Nucleus accumbens (tissue), 56 donors: ENCODE measurements at places on chromosomes 6 and 20.

DNA sequence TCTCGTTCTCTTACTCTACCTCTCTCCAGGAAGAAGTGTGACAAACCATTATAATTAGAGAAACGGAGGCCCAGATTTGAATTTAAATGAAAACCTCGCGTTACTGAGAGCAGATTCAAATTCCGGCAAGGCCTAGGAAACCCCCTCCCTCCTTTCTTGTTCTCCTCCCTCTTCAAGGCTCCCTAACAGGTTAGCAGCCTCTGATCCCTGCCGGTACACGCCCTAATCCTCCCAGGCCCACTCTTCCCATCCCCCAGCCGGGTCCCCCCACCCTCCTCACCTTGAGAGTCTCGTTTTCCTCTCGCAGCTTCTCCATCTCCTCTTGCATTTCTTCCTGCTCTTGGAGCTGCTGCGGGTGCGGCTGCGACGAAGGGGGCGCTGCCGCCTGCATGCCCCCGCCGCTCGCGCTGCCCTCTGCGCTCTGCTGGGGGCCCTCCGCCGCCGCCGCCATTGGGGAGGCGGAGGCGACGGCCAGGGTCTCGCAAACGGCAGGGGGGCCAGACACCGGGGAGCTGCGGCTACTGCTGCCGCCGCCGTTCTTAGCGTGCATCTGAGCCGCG is 3.8 kb downstream of the MTCL3 start:
- peak; percentile 60 for DNase-seq

GRCh38 chr6:101544286-101544685 is 150.8 kb downstream of the GRIK2 start:
- no peak for DNase-seq

DNA sequence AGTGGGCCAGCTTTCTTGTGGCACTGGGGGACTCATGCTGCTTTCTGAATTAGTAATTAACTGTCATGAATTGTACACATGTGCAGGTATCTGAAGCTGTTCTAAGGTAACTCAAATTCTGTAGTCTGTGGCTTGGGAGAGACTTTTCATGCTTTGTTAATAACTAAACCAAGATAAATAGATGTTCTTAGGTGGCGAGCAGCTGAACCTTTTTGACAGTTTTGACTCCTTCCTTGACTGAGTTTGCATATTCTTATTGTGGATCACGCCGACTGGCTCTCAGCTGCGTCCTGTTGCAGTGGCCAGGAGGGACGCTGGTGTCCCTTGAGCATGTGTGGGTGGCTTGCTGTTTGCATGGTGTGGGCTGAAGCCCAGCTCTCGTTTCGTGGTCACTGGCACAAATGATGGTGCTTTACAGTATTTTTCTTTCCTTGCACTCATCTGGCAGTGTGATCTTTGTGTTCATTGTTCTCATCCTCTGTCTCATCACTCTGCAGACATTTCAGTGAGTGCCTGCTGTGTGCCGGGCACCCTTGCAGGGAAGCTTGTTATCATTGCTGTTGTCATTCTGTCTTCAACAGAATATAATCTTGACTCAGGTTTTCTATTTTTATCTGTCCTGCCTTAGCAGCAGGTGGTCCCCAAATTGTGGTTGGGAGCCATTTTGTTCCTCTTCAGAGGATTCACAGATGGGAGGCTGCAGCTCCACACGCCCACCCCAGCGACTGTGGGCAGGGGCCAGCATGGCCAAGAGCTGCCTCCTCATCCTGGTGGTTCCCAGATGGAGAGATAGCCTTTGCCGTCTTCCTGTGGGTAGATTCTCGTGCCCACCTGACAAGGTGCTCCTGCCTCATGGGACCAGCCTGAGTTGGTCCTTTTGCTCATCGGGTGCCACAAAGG is 39.6 kb downstream of the DUSP22 start:
- no peak for DNase-seq

DNA sequence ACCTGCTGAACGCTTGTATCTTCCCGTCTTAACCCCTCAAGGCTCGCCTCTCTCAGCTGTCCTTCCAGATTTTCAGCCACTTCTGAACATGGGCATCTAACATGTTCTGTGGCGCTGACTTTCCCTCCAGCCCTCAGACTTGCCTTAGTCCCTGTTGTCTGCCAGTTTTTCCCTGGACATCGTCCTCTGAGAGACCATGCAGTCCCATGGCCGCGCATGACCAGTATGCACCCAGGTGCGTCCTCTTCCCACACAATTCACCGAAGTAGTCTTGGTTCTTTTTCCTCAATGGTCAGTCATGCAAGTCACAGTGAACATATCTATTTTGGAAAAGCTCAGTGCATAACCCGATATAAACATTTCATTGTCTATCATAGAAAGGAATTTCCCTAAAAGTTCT is 9.2 kb downstream of the TUBB2B start:
- no peak for DNase-seq

- no peak for DNase-seq
These were observed 35.5 kb downstream of the DHX35 start for GRCh38 chr20:38997622-38998021.
